Activated B cell treated with CpG ODN at 0.5 μM for 24 hours (primary cell): ENCODE measurements at places on chromosomes 13 and 19.

DNA sequence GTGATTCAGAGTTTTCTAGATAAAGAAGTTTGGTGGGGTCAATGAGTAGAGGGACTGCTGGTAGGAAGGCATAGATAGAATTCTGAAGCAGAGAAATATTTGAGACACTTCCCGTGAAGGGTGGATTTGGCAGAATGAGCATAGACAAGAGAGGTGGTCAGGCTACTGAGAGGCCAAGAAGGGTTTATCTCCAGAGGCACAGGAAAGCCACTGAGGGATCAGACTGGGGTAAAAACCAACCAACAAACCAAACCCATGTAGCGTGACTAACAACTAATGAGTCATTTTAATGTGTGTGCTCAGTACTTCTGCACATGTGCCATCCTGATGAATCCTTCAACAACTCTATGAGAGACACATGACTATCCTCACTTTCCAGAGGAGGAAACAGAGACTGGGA, 60.0 kb upstream of the SERP2 start:
- no peak for DNase-seq

- no peak for DNase-seq
Observed at GRCh38 chr13:111668451-111668850, 348.0 kb downstream of the TEX29 start.

DNA sequence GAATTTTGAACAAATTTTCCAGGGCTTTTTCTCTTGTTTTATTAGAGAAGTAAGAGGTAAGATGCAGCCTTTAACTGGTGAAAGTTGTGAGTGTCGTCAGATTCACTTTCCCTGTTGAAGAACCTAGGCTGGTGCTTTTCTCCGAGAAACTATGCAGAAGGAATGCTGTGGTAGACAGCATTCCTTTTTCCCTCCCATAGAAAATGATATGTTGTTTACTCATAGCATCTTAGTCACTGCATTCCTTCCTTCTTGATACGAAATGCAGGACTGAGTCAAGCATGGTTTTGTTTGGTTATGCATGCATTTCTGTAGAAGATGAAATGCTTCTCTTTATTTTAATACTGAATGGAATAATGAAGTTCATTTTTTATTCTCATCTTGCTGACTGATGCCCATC, 3.4 kb downstream of the ITGBL1 start:
- no peak for DNase-seq

- no peak for DNase-seq
Observed at GRCh38 chr13:32660227-32660626, 74.0 kb downstream of the PDS5B start.

DNA sequence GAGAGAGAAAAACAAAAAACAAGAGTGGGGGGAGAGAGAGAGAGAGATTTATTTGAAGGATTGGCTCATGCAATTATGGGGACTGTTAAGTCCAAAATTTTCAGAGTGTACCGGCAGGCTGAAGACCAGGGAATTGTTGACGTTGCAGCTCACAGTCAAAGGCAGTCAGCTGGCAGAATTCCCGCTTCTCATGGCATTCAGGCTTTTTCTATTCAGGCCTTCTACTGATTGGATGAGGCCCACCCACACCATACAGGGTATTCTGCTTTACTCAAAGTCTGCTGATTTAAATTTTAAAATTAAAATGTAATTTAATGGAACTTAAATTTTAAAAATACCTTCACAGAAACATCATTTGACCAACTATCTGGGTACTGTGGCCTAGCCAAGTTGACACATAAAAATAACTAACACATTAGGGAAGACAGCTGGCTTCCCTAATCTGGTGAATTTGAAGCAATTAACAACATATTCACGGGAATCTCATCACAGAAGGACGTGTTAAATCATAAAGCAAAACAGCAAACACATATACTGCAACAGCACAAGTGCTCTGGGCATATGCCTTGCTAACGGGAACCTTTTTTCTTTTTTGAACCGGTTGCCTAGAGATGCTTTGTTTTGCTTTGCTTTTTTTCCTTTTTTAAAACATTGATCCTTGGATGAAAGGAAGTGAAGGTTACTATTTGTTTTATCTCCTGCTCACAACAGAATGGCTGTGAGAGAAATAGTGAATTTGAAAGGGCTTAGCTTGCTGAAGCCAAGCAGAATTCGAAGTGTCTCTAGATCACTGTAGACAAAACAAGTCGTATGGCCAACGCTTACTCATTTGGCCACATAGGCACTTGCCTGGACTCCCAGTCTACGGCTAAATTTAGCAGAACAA, 505.1 kb downstream of the IRS2 start:
- DNase-seq, result no peak

DNA sequence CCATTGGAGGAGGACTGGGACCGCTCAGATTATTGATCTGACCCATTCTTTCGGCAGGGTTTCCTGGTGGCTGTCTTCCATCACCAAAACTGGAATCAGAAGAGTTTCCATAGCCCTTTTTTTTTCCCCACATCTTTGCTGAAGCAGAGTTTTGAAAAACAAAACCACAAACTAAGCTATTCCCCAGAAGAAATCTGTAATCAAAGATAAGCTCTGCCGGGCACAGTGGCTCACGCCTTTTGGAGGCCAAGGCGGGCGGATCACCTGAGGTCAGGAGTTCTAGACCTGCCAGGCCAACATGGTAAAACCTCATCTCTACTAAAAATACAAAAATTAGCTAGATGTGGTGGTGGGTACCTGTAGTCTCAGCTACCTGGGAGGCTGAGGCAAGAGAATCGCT, 4.2 kb upstream of the ICAM1 start:
- no peak for DNase-seq

- DNase-seq, result no peak
Observed at GRCh38 chr13:55497486-55497885, 1643.2 kb upstream of the PRR20A start.
